ENCODE measurements at places on chromosomes 5 and 9.

DNA sequence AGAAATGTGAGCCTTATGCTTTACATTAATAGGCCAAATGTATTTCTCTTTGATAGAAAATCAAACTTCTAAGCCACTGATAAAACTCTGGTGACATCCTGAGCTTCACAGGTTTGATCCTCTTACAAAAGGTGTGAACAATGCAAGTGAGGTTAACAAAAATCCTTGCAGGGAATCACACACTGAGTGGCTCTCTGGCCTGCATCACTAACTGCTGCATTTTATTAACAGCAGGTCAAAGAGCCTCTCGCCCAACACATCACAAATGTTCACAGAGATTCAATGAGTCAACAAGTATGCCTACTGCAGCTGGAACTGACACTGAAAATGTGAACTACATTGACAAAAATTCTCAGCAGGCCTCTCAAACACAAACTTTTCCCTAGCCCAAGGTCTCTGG, 122.3 kb downstream of the SEMA5A start:
- no peak for DNase-seq

GRCh38 chr9:89077519-89077918, 86.3 kb downstream of the S1PR3 start:
- no peak for DNase-seq

GRCh38 chr5:25439025-25439424, 794.2 kb upstream of the CDH10 start:
- no peak for DNase-seq

GRCh38 chr5:111743512-111743911, 13.5 kb downstream of the NREP start:
- DNase-seq: no peak

DNA sequence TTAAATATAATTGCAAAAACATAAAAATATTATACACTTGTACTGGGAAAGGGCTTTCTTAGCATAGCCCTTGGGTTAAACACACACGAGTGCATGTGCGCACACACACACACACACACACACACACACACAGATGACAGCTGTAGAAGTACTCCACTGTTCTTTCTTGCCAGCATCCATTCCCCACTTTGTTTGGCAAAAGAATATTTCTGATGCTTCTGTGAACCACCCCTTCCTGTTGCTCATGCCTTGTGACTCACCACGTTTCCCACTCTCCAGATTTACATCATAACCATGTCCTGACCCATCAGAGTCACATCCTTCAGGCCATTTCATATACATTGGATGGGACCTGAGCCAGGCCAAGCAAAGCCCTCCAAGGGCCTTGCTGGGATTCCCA, 280.1 kb downstream of the DNAH5 start:
- no peak for DNase-seq

DNA sequence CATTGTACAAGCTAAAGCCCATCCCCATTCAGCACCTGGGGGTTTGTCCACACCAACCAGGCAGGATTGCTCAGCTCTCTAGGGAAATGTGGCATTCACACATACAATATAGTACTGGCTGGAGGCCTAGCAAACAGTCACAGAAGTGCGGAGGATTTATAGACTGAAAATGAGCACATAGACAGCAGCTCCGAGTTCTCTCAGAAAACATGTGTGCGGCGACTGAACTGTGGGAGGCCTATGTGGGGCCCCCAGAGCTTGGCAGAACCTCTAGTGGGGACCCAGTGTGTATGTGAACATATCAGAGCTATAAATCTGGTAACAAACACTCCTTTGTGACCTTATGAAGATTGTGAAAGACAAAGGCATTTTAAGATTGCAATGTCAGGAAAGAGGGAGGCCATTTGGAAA, 431.1 kb downstream of the DTWD2 start:
- no peak for DNase-seq

DNA sequence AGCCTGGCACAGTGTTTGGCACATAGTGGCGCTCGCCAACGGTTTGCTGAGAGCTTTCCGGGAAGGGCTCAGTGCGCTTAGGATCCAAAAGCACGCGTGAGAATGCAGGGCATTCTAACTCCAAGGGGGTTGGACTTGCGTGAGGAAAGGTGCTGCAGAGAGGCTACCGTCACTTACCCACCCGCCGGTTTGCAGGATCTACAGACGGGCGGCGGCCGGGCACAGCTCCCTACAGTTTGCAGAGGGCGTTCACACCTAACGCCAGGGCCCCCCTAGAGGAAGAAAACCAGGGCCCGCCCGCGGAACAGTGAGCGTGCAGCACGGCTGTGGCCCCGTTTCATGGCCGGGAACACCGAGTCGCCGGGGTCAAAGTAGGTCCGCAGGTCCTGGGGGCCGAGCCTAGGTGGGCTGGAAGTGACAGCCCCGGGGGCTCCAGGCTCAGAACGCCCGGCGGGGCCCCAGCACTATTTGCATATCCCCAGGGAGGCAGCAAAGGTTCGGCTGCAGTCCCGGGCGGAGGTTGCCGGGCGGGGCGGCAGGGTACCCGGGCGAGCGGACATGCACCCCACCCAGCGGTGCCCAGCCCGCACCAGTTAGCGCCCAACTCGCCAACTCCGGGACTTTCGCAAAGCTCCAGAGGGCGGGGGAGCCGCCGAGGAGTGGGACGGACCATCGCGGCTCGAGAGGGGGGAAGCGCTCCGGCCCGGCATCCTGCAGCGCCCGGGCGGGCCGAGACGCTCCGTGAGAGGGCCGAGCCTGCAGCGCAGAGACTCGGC, 526 bp upstream of the GALNT10 start:
- DNase-seq: peak; percentile 66

- no peak for DNase-seq
Observed at GRCh38 chr9:134343637-134344036, 17.4 kb downstream of the RXRA start.

DNA sequence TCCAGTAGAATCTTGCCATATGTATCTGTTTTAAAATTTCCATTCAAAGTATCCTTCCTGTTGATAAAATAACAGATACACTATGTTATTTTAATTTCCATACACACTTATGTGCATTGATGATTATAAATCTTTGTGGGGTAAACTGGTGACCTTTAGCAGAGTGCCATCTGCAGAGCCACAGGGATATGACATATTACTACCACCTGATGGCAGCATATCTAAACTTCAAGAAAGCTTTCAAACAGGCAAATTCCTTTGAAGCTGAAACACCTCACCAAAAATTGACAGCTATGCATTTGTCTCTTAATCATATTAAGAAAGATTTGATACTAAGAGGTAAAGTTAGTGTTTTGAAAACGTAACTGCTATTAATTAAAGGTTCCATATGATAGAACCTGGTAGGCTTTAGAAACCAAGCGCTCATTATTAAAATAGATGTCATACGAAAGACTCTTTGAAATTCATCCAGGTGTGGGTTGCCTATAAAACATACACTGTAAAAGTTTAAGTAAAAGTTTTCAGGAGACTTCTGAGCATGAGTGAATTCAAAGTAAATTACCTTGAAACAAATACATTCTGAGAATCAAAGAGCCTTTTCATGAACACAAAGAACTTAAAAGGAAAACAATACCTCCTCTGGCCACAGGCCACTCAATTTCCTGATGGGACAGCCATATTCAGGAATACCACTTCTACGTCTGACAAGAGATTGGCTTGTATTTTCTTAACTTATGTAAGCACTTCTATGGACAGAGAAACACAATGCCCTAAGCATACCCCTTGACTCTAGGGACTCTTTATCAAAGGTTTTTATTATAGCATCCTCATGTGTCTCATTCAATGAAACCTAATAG, 93.3 kb downstream of the KIAA0825 start:
- DNase-seq: no peak

DNA sequence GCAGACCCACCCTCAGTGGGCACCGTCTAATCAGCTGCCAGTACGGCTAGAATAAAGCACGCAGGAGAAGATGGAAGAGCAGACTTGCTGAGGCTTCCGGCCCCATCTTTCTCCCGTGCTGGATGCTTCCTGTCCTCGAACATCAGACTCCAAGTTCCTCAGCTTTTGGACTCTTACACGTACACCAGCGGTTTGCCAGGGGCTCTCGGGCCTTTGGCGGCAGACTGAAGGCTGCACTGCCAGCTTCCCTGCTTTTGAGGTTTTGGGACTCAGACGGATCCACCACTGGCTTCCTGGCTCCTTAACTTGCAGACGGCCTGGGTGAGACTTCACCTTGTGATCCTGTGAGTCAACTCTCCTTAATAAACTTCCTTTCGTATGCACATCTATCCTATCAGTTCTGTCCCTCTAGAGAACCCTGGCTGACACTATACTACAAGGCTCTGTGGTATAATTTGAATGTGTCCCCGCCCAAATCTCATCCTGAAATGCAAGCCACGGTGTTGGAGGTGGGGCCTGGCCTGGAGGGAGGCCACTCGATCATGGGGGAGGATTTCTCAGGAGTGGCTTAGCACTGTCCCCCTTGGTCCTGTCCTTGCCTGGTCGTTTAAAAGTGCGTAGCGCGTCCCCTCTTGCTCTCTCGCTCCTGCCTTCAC, 31.1 kb upstream of the NRARP start:
- no peak for DNase-seq

GRCh38 chr9:130095872-130096271, 42.2 kb downstream of the GPR107 start:
- no peak for DNase-seq

DNA sequence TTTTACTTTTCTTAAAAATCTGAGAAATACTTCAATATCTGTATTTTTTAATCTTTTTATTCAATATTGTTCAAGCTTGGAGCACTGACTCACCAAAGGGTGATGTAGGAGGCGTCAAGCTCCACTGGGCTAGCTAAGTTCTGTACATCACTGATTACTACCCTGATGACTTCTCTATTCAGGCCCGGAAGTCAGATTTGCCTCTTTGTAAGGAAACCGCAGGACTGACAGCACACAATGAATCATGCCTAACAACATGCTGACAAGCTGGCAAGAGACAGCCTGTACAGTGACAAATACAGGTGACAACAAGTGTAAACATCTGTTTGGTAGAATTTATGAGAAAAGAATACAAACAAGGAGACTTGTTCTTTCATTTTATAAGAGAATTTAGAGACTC, 627.9 kb upstream of the RORB start:
- DNase-seq: peak; percentile 12

- DNase-seq: no peak
Observed at GRCh38 chr9:25224309-25224708, 453.9 kb downstream of the TUSC1 start.

DNA sequence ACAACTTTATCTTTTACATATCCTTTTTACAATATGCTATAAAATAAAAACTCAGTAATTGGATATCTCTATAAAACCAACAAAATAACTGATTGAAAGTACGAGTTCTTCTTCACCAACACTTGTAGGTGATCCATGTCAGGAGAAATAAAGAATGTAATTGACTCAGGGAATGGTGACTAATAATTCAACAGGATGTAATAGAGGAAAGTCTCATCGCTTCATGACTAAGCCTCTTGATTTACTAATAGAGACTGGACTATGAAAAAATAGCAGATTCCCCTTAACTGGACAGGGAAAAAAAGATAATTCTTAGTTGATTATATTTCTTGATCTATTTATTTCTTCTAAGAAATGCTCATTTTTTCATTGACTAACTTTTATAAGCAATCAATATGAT, 507.7 kb upstream of the PTGER4 start:
- DNase-seq: no peak

DNA sequence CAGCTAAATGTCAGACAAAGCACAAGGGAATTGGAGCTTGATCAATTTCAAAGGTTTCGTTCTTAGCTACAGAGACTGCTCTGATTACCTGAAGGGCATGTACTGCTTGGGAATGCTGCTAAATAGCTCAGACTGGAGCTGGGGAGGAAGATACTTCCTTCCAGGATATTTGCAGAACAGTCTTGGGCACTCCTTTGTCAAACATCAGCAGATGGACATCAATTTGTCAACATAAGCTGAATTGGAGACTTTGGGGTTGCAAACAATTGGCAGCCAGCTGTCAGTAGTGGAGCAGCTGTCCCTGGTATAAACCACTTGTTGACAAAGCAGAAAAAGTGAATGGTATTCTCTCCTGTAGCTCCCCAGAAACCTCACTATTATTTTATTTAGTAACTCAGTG, 182.0 kb downstream of the CCDC192 start:
- no peak for DNase-seq

GRCh38 chr5:115558388-115558956, 13.9 kb upstream of the FEM1C start:
- DNase-seq: no peak

DNA sequence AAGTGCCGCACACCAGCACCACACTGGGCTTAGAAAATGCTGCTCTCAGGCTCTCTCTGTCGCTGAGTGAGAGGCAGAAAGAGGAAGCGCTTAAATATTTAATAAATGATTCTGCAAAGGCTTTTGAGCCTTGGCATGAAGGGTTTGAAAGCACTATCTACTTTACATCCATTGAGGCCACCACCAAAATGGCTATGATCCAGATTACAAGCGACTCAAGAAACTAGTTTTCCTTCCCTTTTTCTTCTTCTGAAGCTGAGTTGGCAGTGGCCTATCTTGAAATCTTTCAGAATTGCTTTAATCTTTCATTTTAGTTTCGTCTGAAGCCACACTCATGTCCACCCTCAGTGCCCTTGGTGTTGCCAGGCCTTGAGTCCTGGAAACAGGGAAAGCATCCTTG, 59.5 kb downstream of the EBF1 start:
- DNase-seq: no peak

GRCh38 chr9:3040761-3041160, 196.9 kb upstream of the PUM3 start:
- DNase-seq: no peak

- no peak for DNase-seq
Observed at GRCh38 chr9:129646654-129647053, 4.7 kb upstream of the ASB6 start.

DNA sequence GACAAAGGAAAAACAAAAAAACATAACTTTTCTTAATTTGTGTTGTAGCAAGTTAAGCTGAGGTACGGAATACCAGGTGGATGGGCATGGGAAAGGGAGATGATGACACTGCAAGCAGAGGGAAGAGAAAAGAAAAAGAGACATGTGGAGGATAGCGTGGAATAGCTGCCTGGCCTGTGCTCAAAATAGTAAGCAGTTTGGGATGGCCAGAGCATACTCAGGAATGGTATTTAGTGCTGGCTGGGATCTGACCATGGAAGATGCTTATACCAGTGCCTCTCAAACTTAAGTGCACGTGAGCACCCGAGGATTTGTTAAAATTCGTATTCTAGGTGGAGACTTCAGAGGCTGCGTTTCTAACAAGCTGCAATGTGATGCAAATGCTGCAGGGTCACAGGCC, 41.3 kb downstream of the LNPEP start:
- DNase-seq: no peak

DNA sequence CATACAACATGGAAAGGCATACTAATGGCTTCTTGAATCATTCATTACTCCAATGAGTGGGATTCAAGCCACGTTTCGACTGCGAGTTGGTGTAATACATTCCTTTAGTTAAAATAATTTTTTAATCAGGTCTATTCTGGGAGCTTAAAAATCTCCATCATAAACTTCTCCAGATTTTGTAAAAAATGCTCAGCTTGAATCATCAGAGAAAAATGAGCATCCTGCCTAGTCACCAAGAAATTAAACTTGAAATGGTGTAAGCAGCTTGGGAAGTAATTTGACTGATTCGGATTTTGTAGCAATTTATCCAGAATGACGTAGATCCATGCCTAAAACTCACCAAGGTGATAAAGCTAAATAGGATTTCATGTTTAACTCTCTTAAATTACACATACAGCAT, 165.7 kb downstream of the SLCO4C1 start:
- no peak for DNase-seq

- no peak for DNase-seq
Observed at GRCh38 chr5:82072138-82072537, 100.3 kb downstream of the ATG10 start.

GRCh38 chr9:110028271-110028670, 179.7 kb downstream of the C9orf152 start:
- DNase-seq: no peak

- DNase-seq: no peak
Observed at GRCh38 chr9:93948441-93949072, 6.6 kb downstream of the BARX1 start.
